NCI-H226 (cell line): ENCODE measurements at places on chromosomes 7 and 10.

DNA sequence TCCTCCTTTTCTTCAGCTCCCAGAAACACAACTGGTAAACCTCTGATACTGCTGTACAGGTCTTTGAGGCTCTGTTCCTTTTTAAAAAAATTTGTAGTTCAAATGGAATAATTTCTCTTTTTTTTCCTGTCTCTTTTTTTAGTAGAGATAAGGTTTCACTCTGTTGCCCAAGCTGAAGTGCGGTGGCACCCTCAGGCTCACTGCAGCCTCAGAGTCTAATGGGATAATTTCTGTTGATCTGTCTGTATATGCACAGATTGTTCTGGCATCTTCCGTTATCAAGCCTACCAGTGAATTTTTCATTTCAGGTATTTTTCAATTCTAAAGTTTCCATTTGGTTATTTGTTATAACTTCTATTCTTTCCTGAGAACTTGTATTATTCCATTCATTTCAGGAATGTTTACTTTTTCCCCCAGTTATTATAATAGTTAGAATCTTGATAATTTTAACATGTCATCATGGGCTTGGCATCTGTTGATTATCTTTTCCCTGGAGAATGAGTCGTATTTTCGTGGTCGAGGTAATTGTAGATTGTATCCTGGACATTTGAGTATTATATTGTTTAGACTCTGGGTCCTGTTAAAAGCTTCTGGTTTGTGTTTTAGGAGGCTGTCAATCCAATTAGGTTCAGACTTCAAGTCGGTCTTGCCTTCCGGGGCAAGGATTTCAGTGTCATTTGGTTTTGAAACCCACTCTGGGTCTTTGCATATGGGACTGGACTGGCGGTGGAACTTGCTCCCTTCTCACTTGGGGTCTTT lies 24.5 kb downstream of the CRCP start:
- DNase-seq, result peak; percentile 7

GRCh38 chr10:71437537-71438092 lies 40.9 kb downstream of the CDH23 start:
- DNase-seq, result no peak

DNA sequence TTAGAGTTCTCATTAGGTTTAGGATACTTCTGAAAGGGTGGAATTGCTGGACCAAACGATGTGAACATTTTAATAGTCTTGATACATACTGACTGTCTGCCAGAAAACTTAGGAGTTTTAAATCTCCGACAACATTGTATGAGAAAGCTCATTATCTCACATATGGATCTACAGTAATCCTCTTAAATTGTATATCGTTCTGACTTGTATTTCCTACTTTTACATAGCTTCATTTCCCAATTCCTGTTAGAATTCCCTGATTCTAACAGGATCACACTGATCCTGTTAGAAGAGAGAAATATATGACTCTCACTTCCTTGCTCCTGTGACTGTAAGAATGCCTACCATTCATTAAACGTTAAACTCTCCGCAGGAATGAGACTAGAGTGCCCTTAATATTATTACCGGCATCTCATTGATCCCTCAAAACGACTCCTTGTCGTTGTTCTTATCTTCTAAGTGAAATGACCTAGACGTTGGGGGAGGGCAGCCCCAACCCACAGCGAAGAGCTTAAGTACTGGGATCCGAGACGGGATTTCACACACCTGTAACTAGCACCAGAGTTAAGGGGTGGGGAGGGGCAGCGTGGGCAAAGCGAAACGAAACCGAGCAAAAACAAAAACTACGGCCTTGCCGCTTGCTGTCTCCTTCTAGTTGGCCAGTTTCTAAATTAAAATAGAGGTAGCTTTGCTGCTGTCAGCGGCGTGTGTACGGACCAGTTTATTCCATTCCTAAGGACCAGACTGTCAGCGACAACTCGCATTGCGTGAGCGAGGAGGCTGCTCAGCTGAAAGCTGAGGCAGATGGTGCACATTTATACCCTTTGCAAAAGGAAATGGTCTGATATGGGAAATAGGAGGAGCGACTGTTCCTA lies 678 bp upstream of the TMEM106B start:
- no peak for DNase-seq

- peak; percentile 24 for DNase-seq
Measured at GRCh38 chr7:149719050-149719899, 54.1 kb downstream of the ZNF467 start.

DNA sequence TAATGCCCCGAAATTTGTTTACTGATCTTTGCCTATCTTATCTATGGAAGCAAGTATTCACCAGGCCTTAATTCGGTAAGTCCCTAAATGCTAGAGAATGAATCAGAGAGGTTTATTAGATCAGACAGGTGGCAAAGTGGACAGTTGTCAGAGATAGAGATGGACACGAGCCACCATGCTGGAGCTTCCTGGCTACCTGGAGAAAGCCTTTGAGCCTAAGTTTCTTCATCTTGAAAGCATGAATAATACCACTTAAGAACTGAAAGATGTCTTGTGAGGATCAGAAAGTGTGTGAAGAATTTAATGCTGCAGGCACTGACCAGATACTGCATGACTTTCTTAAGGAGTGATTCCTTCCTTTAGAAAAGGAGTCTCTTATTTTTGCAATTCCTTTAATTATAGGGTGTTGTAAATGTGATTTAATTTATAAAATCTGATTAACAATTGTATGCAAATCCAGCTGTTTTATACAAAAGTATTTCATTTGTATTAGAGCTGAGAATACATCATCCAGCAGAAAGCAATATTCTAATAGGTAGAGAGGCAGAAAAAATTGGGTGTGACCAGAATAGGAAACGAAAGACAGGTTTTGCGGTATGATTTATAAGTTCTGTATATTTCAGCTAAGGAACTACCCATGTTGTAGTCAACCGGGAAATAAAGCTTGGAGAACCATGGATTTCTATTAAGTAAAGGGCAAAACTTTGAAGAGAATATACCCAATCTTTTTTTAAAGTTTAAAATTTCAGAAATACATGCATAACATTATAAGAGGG lies 82.7 kb downstream of the SMURF1 start:
- no peak for DNase-seq

GRCh38 chr10:94025806-94026205 lies 32.1 kb downstream of the PLCE1 start:
- no peak for DNase-seq

DNA sequence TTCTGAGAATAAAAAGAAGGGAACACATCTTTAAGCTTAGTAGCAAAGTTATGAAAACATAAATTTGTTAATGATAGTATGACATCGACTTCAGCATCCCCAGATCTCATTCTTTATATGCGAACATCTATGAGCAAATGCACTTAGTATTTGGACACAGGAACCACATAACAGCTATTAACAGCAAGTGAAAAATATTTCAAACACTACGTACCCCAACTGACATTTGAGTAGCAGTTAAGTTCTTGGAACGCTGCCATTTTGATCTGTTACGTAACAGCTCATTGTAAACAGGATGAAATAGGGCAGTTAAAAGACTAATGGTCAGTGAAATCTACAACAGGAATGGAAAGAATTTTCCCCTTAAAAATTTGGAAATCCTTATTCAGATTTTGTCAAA lies 428.9 kb downstream of the TNS3 start:
- peak; percentile 93 for DNase-seq

- DNase-seq, result no peak
Measured at GRCh38 chr7:80642871-80643270, 4.4 kb downstream of the CD36 start.

GRCh38 chr7:92057375-92057774 lies 76.9 kb downstream of the CYP51A1 start:
- no peak for DNase-seq

DNA sequence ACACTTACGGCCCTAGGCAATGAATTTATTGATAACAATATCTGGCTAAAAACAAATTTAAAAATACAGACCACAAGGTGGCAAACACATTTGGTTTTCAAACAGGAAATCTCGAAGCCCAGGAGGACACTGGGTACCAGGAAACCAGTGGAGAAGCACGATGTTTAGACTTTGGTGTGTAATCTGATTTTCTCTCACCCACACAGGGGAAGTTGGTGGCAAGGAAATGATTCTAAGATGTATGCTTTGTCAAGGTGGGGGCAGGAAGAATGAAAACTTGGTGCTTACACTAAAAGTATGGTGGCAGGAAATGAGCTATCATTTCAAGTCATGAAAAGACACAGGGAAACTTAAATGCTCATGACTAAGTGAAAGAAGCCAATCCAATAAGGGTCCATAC lies 113.2 kb upstream of the ANKRD1 start:
- DNase-seq, result no peak

- DNase-seq, result peak; percentile 7
Measured at GRCh38 chr10:51960494-51960895, 261.1 kb upstream of the CSTF2T start.

GRCh38 chr10:78911533-78912340 lies 157.0 kb upstream of the ZMIZ1 start:
- DNase-seq, result no peak

- DNase-seq, result no peak
Measured at GRCh38 chr7:134770676-134771075, 8.8 kb upstream of the CALD1 start.

GRCh38 chr10:16933783-16934182 lies 116.6 kb upstream of the RSU1 start:
- DNase-seq, result no peak

GRCh38 chr10:76543655-76544054 lies 1094.0 kb downstream of the KCNMA1 start:
- DNase-seq, result peak; percentile 6

DNA sequence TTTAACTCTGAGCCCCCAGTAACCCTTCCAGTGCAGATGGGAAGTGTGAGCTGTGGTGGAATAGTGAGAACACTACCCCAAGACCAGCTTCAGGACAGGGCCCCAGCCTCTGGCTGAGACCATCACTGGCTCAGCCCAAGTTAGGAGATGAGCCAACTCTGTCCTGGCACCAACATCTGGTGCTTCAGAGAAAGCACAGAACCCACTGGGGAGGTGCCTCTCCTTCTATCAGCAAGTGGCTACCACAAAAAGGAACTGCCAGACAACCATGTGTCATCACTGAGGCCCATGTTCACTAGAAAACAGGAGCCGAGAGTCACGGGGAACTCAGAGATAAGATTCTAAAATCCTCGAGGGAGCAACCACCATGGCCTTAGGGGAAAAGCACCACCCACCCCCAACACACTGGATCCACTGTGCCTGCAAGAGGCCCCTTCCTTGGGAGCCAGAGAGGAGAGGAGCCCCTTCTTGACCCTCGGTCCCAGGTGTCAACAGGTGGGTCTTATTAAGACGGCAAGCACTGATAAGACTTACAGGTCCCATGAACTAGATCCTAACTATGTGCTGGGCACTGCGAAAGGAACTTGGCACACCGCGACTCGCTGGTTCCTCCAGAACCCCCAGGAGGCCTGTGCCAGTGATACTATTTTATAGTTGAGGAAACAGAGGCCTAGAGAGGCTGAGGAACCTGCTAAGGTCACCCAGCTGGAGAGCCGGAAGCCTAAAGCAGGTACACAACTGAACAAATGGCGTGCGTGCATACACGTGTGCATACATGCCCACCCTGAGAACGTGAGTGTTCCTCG lies 102.7 kb downstream of the FAM53B start:
- DNase-seq, result peak; percentile 28

DNA sequence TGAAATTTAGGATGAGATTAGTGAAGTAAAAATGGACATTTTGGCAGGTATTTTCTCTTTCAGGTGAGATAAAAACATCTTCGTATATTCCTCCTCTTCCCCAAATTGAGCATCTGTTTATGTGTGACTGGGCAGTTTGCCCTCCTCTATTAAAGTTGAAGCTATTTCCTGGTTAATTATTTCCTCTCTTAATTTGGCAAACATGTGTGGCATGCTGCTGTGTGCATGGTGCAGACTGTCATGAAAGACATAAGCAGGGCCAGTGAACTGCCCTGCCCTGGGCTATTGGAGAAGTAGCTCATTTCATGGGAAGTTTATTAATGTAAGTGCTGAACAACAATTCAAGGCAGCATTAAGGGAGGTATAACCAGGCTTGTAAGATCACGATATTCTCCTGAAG lies 52.6 kb downstream of the EVX1 start:
- no peak for DNase-seq

DNA sequence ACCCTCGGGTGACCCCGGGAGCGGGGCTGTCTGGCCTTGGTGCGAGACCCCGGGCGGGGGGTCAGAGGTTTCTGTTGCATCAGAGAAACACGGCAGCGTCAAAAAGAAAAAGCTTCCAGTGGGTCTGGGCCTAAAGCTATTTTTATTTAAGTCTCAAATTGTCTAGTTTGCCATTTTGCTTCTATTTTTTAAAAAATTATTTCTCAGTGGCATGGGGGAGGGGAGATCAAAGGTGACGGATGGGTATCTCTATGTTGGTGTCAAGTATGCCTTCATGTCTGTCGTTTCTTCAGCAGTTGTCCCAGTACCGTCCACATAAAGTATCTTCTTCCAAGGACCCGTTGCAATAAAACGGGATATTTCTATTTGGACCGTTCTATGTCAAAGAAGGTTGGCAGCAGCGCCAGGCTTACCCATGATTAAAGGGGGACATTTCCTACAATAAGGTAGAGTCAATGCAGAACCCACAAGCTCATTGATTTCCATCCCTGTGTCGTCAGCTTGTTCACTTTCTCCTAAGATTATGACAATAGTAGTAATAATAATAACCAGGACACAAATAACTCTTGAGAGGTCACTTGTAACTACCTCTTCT lies 26.0 kb upstream of the VAX1 start:
- DNase-seq, result no peak

DNA sequence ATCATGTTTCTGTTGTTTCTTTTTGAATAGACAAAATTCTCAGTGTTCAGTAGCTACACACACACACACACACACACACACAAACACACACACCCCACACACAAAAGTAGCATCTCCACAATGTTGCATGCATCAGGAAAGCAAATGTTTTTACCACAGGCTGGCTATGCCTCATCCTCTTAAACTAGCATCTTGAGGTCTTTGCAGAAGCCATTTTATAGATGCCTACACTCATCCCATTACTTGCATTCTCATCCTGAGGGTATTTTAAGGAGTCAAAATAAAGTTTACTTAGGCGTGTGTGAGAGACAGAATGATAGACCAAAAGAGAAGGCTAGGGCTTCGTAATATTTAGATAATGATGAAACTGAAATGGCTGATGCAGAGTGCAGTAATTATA lies 7.9 kb upstream of the INHBA start:
- DNase-seq, result no peak

DNA sequence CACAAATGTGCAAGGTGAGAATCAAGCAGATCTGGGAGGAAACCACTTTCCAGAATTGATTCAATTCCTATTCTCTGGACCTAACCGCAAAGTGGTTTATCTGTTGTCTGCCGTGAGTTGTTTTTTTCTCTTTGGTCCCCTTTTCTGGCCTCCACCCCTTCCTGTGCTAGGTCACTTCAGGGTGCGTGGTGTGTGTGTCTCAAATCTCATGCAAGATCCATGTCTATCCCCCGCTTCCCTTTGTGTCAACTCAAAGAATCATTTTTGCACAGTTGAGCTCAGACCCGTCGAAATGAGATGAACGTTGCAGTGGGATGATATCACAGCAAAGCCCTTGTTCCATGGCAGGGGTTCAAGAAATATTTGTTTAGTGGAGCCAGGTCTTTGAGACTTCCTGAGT lies 184.5 kb downstream of the GATA3 start:
- DNase-seq, result no peak
